ENCODE measurements at places on chromosomes 1 and 21.

DNA sequence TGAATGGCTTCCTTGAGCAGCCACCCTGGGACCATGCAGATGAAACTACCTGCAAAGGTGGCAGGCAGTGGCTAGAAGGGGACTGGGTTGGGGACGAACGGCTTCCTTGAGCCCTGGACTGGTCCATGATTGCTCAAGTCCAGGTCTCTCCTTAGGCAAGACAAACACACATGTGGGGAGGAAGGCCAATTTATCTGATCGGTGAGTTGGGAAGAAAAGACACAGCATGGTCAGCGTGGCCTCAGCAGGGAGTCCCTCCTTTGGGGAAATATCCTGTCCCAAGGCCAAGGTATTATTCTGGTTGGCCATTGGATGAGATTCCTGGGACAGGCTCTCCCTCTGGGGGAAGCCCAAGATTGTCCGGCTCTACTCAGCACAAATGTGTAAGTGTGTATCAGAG is 116.3 kb upstream of the ERG start:
- DNase-seq, result no peak

DNA sequence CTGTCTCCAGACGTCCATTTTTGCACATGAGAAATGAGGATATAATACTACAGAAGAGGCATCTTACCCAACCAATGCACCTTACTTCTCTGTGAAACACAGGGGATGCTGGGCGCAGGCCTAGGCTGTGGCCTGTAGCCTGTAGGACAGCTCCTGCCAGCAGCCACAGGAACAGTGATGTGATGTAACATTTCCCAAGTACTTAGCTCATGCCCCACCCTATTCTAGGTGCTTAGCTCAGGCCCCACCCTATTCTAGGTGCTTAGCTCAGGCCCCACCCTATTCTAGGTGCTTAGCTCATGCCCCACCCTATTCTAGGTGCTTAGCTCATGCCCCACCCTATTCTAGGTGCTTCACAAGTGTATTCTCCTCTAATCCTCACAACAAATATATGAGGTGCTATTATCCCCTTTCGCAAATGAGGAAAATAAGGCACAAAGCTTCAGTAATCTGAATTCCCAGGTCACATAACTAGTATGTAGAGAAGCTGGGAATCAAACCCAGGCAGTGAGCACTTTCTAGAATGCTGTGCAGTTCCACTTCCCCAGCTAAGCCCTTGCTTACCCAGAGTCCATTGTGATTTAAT is 4.6 kb upstream of the NAXE start:
- no peak for DNase-seq

DNA sequence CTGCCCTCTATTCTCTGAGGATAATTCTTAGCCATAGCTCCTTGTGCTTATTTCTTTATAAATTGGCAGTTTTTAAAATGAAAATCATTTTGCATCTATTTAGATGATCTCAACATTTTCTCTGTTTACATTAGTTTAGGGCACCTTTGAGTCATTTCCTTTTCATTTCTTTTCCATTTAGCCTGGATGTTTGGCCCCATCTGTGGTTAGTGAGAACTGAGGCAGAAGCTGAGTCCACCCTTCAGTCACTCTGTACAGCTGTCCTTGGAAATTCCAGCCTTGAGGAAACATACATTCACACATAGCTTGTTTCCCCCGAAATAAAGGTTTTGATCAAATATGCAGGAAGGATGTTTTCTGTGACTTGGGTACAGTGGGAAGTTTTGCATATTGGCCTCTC is 123.7 kb downstream of the NTNG1 start:
- no peak for DNase-seq

DNA sequence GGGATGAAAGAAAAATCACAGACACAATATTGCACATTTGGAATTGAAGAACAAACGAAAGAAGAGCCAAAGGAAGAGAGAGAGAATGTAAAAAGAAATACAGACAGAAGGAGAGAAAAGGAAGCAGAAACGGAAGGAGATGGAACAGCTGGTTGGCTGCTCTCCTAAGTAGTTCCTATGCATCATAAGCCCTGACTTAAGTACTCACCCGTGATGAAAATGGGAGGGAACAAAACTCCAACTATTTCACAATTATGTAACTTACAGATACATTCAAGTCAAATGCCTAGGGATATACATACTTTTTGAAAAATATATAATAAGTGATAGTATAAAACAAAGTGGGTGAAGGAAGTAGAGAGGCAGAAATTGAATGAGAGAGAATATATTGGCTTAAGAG is 88.5 kb downstream of the TTLL7 start:
- no peak for DNase-seq

DNA sequence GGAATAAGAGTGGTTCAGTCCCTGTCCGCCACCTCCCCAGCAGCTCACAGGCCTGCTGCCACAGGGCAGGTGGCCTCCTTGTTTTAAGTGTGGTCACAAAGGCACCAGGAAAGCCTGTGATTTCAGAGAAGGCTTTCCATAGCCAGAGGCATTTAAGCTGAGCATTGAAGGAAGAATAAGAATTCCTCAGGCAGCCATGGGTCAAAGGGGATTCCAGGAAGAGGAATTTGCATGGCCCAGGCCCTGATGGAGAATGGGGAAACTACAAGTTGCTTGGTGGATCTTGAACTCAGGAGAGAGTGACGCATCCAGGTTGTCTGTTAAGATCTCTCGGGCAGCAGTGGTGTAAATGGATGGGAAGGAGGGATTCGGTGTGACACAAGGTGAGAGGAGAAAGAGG is 66.7 kb downstream of the KLHDC7A start:
- no peak for DNase-seq

DNA sequence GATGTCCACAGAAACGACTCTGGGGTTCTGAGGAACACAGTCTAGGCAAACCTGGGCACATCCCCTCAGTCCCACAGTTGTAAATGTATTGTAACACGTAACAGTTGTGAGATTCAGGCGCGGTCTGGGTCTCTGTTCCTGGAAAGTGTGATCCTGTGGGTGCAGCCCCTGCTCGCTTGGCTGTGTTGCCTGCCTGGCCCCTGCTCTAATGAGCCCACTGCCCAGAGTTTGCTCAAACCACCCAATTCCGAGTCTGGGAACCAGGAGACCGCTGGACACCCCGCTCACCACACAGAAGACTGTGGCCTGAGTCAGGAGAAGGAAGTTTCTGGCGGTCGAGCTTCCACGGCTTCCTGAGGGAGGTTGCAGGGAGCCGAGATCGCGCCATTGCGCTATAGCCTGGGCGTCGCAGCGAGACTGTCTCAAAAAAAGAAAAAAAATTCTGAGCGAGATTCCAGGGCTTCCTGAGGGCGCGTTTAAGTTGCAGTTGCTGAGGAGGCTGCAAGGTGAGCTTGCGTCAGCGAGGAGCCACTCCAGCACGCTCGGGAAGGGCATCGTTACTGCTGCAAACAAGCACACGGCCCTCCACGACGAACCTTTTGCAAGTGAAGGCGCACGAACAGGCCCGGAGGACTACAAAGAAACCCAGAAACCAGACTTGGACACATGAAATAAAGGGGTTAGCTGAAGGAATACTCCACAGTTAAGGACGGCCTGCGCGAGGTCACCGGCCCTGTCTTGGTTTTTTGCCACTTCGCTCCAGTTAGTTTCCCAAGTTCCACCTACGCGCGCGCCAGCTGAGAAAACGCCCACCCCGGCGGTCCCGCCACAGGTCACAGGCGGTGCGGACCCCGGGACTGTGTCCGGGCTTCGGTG is 1.1 kb downstream of the C21orf58 start:
- no peak for DNase-seq

- DNase-seq, result no peak
Observed at GRCh38 chr1:84840346-84840745, 52.7 kb downstream of the LPAR3 start.

DNA sequence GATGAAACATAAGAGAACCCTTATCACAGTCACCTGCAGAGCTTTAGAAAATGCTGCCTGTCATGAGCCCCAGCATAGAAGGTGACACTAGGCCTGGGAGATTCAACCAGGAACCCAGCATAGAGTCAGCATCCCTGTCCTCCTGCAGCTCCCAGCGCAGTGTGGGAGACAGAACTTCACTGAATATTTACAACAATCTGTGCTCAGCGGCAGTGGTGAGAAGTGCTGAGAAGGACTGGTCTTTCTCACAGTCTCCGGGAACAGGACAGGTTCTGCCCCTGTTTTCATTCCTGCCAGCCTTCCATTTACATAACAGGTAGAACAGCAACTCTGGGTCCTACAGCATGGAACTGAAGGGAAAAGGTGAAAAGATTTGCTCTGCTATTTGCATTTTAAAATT is 83.5 kb upstream of the GADD45A start:
- DNase-seq, result no peak

GRCh38 chr1:160058087-160058486 is 11.9 kb downstream of the KCNJ10 start:
- no peak for DNase-seq

DNA sequence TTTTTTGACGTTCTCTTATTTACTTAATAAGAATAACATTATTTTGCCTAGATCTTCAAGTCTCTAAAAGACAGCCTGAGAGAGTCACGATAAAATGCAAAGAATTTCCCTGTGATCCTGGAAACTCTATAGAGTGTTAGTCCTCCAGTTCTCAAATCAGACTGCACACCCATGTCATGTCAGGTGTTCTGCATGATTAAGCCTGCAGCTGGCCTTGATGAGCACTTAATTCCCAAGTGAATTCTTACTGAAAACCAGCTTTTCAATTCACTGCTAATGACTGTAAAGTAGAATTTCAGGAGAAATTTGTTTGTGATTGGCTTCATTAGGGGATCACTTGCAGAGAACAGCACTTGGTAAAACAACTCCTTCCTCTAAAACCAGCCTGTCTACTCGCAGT is 41.9 kb downstream of the CHML start:
- no peak for DNase-seq

DNA sequence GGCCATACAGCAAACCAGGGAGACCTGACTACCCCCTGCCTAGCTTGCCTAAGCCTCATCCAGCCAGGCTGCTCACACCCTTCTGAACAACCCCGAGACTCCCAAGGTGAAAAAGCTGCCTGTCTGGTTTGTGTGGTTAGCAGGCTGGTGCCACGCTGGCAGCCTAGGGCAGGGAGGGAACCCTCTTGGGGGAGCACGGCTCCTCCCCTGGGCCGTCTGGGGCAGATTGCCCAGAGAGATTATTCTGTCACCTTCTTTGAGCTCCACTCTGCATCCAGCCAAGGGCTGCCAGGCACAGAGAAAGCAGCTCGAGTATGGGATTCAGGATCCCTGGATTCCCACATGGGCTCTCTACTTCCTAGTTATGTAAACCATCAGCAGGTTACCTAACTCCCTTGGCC is 27.5 kb upstream of the TCEA3 start:
- DNase-seq, result no peak

DNA sequence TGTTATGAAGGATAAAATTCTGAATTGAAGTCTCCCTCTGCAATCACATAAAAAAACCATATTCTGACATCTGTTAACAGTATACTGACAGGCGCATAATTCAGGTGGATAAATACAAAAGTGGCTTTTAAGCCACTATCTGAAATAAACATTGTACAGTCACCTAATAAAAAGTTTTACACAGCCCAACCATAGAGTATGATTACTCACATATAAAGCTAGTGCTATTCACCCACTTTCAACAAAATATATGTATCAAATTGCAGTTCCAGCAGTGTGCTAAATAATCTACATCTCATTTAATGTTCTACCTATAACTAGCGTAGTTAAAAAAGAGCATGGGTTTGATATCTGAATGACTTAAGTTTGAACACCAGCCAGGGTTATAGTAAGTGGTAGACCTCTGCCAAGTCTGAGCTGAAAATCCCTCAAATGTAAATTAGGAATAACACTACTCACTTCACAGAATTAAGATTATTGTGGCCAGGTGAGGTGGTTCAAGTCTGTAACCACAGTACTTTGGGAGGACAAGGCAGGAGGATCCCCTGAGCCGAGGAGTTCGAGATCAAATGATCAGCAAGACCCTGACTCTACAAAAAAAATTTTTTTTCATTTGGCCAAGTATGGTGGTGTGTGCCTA is 3.9 kb downstream of the EGLN1 start:
- DNase-seq, result no peak

- DNase-seq, result no peak
Observed at GRCh38 chr1:175269151-175269550, 76.6 kb upstream of the KIAA0040 start.

DNA sequence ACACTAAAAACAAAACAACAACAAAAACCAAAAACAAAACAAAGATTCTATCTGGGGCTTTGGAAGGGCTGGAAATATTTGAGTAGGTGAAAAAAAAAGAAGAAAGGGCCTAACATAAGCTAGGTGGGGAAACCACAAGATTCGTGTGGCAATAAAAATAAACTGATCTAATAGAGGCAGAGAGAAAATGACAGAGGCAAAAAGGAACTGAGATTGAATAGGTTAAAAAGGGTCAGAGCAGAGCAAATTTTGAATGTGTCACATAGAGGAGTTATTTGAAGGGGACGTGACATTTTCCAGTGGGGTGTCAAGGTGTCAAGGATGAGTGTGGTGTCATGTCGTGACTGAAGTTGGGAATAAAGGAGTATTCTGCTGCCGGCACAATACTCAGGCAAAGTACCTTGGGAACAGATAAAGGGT is 65.2 kb upstream of the RALGPS2 start:
- DNase-seq, result no peak

DNA sequence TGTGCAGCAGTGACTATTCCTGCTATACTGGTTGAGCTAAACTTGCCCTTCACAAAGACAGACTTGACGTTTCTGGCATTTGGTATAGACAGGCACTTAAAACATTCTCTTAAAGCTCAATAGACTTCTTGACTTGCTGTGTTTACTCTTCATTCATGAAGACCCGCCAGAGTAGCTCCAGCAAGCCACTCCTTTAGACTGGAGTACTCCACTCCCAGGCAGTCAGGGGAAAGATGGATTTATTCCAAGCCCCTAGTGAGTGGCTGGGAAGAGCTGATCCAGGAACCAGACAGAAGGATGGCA is 70.7 kb downstream of the EVA1C start:
- DNase-seq, result no peak

- DNase-seq, result no peak
Observed at GRCh38 chr1:217109928-217110327, 386.7 kb upstream of the ESRRG start.

GRCh38 chr1:65267271-65267670 is 42.1 kb upstream of the DNAJC6 start:
- no peak for DNase-seq

DNA sequence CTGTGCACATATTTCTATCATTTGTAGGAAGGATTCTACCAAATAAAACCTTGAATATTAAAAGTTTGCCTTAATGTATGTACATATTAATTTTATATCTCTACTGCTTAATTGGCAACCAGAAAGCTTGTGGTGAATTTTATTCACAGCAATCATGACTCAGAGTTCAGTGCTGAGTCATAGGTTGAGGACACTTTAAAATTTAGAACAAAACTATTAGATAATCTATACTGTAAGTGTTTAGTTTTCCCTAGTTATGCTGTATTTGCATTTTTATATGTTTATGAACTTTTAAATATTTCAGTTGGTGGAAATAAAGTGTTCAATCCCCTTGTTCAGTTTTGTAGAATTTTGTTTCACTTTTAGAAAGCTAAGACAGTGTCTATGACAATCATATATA is 841.5 kb downstream of the KCNT2 start:
- no peak for DNase-seq

- DNase-seq, result no peak
Observed at GRCh38 chr1:31511848-31512615, 64.3 kb upstream of the TINAGL1 start.

DNA sequence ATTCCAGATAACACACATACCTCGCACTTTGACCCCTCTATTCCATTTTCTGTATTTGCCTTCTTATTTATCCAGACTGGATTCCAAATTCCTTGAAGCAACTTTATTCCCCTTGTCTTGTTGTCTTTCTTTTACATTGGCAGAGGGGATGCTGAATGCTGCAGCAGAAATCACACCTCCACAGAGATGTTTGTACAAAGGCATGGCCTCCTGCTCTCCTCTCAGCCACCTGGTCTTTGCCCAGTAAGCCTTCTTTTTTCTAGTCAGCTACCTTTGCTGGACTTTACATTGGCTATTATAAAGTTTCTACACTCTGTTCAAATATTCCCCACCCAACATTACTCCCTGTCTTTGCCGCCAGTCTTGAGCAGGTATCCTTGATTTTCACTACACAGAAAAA is 75.1 kb downstream of the LAMC1 start:
- no peak for DNase-seq

Measured in stimulated activated CD8-positive, alpha-beta memory T cell treated with anti-CD3 and anti-CD28 coated beads, Interleukin-15, amount 100 ng/mL, for 24 hours (primary cell).